ELR (cell line): ENCODE measurements at places on chromosomes 12 and 14.

DNA sequence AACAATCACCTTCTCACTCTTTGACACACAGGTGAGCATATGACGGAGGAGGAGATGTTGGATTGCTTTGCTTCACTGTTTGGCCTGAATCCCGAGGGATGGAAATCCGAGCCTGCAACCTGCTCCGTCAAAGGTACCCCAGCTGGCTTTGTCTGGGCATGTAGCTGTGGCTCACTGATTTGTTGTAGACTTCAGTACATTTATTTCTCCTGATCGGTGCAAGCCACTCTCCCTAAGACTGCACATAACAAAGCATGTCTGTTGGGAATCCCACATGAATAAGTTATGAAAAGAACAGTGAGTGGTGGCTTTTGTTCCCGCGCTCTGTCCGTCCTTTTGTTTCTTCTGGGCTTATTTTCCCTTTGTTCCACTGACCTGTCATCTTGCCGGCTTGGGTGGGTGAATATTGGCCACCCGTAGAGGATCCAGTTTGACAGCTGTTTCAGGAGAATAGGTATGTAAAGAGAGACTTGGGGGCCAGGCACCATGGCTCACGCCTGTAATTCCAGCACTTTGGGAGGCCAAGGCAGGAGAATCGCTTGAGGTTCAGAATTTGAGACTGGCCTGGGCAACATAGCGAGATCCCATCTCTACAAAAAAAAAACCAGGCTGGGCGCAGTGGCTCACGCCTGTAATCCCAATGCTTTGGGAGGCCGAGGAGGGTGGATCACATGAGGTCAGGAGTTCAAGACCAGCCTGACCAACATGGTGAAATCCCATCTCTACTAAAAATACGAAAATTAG lies 20.0 kb upstream of the BCL7A start:
- DNase-seq: no peak

GRCh38 chr14:72801836-72802587 lies 91.9 kb downstream of the DPF3 start:
- DNase-seq: peak; percentile 42

- no peak for DNase-seq
These were observed 241.5 kb downstream of the SNAPC1 start for GRCh38 chr14:62003701-62004100.

DNA sequence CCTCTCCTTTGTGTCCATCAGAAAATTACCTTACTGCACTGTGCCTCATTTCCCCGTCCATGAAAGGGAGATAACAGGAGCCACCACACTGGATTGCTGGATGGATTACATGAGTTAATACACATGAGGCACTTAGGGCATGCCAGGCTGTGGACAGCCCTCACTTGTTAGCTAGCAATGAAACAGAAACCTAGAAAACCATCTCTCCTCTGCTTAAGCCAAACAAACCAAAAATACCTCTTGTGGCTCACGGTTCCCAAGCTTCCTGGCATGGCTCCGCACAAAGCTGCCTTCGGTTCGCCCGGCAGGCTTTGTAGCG lies 660 bp upstream of the HCFC2 start:
- no peak for DNase-seq

GRCh38 chr12:111455448-111456320 lies 50.0 kb downstream of the SH2B3 start:
- DNase-seq: peak; percentile 75

DNA sequence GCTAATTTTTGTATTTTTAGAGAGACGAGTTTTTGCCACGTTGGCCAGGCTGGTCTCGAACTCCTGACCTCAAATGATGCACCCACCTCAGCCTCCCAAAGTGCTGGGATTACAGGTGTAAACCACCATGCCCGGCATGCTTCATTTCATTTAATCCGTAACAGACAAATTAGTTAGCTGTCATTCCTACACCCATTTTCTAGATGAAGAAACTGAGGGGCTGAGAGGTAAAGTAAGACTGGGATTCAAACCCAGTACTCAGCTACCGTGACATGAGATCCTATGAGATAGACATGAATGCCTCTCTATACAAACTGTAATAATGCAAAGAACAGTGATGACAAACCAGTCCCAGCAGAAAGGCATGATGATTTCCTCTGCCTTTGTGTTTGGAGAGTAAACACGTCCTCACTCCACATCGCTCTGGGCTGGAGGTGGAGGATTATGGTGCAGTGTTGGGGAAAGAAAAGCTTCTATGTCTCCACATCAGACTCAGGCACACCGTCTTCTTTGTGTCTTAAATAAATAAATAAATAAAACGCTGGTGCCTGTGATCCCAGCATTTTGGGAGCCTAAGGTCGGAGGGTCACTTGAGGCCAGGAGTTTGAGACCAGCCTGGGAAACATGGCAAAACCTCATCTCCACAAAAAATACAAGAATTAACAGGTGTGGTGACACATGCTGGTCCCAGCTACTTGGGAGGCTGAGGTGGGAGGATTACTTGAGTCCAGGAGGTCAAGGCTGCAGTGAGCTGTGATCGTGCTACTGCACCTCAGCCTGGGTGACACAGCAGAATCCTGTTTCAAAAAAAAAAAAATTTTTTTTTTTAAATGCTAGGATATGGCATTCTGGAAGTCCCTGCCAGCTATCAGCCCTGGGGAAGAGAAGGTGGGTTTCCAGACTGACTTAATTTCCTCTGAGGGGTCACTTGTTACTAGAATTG lies 10.5 kb downstream of the VSX2 start:
- DNase-seq: no peak

- DNase-seq: no peak
These were observed 78.8 kb downstream of the PAPOLA start for GRCh38 chr14:96581026-96581425.

- DNase-seq: peak; percentile 74
These were observed 407 bp downstream of the HEATR5A start for GRCh38 chr14:31419967-31420318.

DNA sequence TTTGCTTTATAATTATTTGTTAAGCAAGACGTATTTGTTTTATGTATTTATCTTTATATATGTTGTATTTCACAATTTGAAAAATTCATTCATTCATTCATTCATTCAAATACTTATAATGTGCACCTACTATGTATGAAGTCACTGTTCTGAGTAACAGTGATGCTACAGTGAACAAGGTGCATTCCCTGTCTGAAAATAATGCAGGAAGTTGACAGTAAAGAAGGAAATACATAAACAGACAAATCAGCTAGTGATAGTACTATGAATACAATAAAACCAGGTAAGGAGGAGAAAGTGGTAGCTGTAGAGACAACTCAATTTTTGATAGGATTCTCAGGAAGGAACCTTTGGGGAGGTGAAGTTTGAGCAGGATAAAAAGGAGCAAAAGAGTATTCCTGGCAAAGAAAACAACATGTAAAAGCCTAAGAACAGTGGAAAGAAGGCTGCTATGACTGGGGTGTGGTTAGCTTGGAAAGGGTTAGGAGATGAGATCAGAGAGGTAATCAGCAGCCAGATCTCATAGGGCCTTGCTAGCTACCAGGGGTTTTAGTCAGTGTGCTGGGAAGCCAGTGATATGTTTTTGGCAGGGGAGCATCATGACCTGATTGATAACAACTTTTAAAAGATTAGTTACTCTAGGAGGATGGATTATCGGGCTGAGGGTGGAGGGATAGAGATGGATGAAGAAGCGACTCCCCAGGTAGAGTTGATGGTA lies 17.4 kb downstream of the BICDL1 start:
- peak; percentile 10 for DNase-seq

DNA sequence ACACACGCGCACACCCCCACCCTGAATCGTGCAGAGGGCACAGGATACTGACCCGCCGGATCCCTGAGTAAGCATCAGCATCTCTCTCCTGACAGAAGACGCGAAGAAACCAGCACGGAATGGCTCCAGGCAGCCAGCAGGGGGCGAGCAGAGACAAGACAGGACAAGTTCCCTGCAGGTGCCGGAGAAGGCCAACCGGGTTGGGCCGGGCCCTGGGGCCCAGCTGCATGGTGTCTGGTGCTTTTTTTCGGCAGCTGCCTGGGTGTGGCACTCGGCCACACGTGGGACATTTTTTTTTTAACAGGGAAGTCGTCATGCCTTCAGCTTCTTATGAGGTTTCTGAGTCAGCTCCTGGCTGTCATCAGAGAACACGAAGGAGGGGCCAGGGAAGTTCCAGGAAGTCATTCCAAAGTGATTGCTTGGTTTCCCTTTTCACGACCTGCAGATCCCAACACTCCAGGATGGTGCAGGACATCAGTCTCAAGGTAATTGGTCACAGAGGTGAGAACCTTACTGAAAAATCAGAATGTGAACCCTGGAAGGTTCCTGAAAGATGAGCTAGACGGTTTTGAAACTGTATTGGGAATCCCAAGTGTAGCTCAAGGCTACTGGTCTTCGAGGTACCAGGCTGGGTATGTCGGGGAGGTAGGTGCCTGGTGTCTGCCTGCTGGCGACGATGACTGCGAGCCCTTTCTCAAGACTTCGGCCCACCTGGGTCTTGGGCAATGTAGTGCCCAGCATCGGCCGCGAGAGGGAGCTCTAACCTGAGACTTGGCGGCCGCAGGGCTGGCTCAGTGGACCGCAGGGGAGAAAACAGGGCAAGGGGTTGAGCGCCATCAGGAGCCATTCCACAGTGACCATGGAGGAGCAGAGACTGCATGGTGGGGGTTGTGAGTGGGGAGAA lies 190.8 kb upstream of the PRMT8 start:
- DNase-seq: peak; percentile 99

- DNase-seq: no peak
These were observed 13.9 kb downstream of the FBXL14 start for GRCh38 chr12:1580526-1580925.

DNA sequence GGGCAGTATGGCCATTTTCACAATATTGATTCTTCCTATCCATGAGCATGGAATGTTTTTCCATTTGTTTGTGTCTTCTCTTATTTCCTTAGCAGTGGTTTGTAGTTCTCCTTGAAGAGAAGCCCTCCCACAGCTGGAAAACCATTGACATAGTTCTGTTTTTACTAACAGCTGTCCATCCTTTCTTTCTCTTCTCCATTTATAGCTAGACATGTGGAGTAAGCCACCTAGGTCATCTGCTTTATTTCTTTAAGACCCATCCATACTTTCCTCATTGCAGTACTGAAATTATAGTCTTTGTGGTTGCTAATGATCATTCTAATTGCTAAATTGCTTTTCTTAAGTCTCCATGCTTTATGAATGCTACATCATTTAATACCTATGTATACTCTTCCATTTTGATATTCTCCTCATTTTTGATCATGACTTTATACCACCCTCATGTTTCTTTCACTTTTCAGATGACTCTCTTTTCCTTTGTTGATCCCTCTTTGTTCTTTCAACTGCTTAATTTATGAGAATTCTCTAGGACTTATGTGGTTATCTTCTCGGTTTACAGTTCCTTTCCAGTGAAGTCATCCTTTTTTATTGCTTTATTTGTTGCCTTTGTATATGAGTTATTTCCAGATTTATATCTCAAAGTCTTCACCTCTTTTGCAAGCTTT lies 114.2 kb downstream of the PCNX1 start:
- DNase-seq: peak; percentile 89

DNA sequence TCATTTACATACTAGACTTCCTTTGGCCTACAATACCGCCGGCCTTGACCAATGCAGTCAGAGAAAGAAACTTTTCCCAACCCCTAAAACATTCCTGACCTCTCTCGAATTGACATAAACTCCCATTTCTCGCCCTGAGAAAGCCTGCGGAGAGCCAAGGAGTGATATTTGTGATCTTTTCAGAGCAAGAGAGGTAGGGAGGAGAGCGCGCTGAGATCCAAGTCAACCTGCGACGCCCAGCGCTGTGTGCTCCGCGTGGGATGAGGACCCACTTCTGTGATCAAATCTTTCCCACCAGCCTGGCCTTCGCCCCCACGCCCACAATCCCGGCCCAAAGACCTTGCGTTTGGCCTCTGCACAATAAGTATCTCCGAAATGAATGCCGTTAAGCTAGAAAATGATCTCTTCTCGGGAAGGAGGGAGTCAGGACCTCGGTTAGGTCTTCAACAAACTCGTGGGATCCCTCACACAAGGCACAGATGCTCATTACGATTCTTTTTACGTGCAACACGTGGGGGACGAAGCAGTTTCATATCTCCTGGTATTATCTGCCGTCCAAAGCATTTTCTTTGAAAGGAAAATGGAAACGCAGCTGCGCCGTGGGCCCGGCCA lies 6.3 kb upstream of the NPAS3 start:
- no peak for DNase-seq

DNA sequence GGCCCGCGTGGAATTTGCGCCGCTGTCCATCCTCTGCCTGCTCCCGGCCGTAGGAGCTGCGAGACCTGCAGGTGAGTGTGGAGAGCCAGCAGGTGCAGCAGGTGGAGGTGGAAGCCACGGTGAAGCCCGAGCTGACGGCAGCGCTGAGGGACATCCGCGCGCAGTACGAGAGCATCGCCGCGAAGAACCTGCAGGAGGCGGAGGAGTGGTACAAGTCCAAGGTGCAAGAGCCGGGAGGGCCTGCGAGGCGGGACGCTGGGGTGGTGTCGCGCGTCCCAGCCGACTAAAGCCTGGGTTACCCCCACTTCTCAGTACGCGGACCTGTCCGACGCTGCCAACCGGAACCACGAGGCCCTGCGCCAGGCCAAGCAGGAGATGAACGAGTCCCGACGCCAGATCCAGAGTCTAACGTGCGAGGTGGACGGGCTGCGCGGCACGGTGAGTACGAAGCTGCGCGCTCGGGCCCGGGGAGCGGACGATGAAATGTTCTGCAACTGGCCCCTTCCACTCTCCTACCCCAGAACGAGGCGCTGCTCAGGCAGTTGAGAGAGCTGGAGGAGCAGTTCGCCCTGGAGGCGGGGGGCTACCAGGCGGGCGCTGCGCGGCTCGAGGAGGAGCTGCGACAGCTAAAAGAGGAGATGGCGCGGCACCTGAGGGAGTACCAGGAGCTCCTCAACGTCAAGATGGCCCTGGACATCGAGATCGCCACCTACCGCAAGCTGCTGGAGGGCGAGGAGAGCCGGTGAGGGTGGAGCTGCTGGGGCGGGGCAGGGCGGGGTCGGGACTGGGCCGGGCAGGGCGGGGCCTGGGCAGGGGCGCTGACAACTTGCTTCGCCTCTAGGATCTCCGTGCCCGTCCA lies 2.1 kb downstream of the PRPH start:
- DNase-seq: peak; percentile 72

- no peak for DNase-seq
These were observed 210.6 kb downstream of the ADGRD1 start for GRCh38 chr12:131164096-131164872.

- DNase-seq: no peak
These were observed 10.2 kb downstream of the PPP1R13B start for GRCh38 chr14:103836976-103837725.
